ENCODE measurements at places on chromosomes 5 and 9. TPM values are rescaled to one million over a fixed set of nuclear protein-coding genes. Genes with fewer than 3 reads are reported as not detected.

LURAP1L gene
- 7.7 TPM for total RNA-seq

DCAF10 gene
- 13.3 TPM for total RNA-seq

GRCh38 chr5:79617539-79617938 lies 5.3 kb downstream of the TENT2 start:
- no peak for DNase-seq

GZMA gene
- total RNA-seq = 0.75 TPM

DNA sequence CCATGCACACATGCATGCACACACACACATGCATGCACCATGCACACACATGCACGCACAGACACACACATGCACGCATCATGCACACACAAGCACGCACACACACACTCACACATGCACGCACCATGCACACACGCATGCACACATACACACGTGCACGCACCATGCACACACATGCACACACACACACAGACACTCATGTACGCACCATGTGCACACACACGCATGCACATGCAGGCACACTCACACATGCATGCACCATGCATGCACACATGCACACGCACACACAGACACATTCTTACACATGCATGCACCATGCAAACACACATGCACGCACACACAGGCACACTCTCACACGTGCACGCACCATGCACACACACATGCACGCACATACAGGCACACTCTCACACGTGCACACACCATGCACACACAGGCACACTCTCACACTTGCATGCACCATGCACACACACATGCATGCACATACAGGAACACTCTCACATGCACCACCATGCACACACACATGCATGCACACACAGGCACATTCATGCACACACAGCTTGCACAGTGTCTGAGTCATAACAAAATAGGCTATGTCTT lies 117.5 kb downstream of the TENT4A start:
- no peak for DNase-seq

- DNase-seq = no peak
Measured at GRCh38 chr9:79120533-79120932, 451.2 kb upstream of the TLE4 start.

DNA sequence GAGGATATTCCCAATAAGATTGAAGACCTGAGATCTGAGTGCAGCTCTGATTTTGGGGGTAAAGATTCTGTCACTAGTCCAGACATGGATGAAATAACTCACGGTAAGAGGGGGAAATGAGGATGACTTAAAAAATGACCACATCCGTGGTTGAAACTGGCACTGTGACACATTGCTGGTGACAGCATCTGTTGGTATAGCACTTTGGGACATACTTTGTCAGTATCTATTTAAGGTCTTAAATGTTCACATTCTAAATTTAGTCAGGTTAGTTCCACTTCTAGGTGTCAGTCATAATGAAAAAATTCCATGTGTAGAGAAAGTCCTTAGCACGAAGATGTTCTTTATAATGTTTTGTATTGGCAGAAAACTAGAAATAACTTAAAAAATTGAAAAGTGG lies 70.9 kb downstream of the GAPVD1 start:
- DNase-seq = no peak

RABEPK gene
- total RNA-seq = 19.3 TPM

LHX6 gene
- 3.7 TPM for total RNA-seq

- DNase-seq = no peak
Measured at GRCh38 chr9:128022886-128023285, 42.1 kb upstream of the EEIG1 start.

FCHO2 gene
- total RNA-seq = 18.4 TPM

- DNase-seq = no peak
Measured at GRCh38 chr9:9847750-9848149, 765.1 kb downstream of the PTPRD start.

DNA sequence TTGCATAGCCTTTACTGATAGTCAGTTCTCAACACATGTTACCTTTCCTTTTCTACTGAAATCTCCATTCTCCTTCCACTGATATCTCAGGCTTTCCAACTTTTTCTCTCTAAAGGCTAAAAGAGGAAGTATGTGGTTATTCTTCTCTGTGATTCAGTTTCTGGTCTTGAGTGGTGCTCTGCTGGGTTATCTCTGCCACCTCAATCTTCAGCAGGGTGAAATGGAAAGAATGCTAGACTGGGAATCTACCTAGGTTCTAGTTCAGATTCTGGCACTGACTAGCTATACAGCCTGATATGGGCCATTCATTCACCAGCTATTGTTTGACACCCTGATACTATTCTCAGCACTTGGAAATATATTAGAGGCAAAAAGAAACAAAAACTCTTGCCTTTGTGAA lies 124.9 kb upstream of the GRIA1 start:
- DNase-seq = no peak

- DNase-seq = peak; percentile 91
Measured at GRCh38 chr5:172740428-172741205, 30.4 kb downstream of the DUSP1 start.

DNA sequence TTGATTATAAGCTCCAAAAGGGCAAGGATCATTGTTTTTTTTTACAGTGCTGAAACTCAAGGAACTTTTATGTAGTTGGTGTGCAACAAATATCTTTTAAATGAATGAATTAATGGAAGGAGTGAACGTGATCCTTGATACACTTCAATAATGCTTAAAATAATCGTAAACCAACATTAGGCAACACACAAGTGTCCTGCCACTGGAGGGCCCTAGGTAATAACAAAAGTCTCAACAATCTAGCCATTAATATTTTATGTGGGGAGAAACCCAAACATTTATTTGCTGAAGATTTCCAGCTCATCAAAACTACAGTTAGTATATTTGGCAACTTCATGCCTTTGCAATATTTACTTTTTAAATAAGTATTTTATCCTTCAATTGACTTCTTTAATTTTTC lies 309.0 kb upstream of the FBXL7 start:
- peak; percentile 11 for DNase-seq

DNA sequence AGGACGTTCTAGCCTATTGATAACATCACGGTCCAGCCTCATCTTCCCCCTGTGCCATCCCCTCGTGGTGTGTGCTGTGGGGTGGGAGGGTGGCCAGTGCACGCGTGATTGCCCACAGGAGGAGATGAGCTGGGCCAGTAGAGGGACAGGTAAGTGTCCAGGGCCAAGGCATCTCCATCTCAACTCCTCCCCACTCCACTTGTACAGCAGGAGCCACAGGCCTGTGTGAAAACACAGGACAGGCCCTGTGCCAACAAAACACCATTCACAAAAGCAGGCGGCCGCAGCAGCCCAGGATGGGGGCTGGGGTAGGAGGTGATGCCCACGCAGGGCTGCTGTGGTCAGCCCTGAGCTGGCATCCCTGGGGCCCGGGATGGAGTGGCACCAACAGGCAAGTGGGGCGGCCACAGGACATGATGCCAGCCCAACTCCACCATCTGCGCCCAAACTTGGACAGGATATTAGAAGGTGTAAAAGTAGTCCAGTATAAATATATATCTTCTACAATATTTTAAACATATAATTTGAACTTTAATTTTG lies 32.6 kb downstream of the TPPP start:
- no peak for DNase-seq

DNA sequence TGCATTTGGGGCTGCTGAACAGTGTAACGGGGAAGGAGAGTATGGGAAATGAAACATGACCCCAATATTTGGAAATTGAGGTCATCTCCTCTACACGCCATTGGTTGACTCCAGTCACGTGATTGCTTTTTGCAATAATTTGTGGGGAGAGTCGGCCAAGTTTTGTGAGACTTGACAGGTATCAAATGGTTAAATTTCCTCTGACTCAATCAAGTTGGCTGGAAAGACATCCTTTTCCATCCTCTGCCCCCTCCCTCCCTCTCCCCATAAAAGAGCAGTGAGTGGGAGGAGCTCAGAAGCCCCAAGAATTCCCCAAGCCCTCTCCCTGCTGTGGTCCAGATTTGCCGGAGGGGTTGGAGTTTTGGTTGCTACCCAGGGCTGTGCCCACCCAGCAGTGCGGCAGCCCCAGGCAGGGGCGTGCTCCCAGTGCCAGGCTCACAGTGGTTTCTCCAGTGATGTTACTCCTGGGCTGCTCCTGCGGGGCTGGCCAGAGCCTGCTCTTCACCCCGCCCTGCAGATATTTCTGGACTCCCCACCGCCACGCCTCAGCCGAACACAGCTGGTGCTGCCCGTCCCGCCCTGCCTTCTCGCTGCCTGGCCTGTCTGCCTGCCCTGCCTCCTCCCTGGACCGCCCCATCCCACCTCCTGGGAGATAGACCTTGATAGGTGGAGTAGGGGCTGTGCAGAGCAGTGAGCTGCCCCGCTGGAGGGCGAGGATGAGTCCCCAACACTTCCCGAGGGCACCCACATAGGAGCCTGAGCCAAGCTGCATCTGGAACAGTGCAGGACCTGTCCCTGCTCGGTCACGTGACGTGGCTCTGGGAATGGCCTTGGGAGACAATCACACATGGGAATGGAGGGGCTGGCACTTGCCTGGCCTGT lies 3.4 kb downstream of the COL5A1 start:
- peak; percentile 99 for DNase-seq

DNA sequence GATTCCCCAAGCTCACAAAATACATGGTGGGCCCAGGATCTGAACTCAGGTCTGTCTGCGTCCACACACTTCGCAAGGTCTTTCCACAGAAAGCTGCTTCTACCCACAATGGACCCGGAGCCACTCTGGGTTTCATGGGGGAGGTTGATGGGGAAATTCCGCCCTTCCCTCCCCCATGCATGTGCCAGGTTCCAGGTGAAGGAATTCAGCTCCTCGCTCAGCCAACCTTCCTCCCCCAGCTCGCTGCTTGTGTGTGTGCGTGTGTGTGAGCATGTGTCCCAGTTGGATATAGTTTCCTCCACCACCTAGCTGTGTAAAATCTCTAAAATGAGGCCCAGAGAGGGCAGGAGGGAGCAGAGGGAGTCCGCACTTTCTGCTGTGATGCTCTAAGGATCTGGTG lies 1.0 kb downstream of the PTGS1 start:
- no peak for DNase-seq

DND1 gene
- total RNA-seq = 0.31 TPM

DNA sequence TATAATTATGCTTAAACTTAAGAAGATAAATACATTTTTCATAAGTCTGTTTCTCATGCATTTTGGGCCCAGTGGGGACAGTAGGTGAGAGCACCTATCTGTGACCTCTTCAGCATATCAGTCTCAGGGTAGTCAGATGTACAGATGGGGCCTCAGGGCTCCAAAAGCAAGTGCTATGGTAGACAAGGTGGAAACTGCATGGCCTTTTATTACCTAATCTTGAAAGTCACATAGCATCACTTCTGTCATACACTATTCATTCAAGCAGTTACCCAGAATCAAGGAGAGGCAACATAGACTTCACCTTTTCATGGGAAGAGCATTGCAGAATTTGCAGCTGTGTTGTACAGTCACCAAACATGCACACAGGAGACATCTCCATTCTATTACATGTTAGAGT lies 94.8 kb downstream of the SV2C start:
- no peak for DNase-seq

GRCh38 chr5:174832025-174832424 lies 107.6 kb downstream of the MSX2 start:
- DNase-seq = no peak

- no peak for DNase-seq
Measured at GRCh38 chr9:77518688-77519087, 129.4 kb downstream of the GNA14 start.

DMGDH gene
- total RNA-seq = 2.0 TPM

LVRN gene
- 3.3 TPM for total RNA-seq

GRCh38 chr5:1660511-1660910 lies 136.8 kb upstream of the LPCAT1 start:
- no peak for DNase-seq

SDHA gene
- 99.1 TPM for total RNA-seq

GRCh38 chr5:169195601-169196000 lies 105.3 kb downstream of the SLIT3 start:
- no peak for DNase-seq

- no peak for DNase-seq
Measured at GRCh38 chr9:116377179-116377798, 223.7 kb downstream of the PAPPA start.

DNA sequence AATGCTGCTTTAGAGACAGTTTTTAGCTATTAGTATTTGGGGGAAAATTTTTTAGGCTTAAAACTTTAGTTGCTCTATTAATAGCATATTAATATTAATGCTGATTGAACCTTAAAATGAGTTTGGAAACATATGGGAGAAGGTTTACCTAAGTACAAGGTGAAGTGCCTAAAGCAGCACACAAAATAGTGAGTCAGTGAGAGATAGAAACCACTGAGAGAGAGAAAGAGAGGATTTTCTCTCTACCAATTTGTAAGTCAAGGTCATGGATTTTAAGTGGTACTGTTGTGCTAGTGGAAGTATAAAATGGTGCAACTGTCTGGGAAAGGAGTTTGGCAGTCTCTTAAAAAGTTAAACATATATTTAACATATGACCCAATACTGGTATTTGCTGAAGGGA lies 64.9 kb downstream of the MARCHF3 start:
- DNase-seq = no peak

ST8SIA4 gene
- total RNA-seq = 9.3 TPM

CACNA1B gene
- total RNA-seq = 0.18 TPM

DNA sequence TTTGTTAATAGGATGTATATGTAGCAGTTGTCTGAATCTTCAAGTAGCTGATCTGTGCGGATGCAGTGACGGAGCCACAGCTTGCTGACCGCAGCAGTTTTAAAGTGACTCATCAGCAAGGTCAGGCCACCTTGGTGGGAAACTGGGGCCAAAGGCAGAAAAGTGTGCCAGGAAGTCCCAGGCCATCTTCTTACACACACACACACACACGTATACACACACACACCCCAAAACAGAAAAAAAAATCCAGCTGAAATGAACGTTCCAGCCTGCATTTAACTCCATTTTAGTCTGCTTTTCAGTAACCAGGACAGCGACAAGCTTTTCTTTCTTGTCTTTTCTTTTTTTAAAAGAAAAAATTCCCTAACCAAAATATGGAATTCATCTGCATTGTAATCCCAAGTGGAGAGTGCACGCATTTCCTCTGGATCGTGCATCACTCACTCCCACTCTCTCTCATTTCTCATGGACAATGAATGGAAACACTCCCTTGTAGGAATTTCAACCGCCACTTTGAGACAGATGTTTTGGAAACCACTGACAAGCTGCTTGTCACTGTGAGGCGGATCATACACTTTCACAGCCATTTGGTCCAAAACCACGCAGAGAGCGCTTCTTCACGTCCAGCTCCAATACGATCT lies 103.9 kb downstream of the LHFPL2 start:
- DNase-seq = peak; percentile 97

DNA sequence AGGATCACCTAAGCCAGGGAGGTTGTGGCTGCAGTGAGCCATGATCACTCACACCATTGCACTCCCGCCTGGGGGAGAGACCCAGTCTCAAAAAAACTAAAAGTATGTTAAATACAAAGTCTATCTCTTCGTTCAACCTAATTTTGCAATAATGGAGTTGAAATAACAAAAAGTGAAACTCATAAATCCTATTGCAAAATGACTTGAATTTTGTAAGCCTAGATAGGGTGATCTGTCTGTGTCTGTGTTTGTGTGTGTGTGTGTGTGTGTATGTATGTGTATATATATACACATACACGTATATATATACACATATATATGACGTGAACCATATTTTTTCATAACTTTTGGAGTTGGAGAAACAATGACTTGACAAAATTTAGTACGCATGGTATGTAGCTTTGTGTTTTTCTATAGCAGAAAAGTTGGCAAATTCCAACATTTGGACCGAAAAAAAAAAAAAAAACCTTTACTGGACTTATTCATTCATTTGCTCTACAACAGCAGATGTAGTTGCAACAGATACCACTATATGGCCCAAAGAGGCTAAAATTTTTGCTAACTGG lies 76.9 kb upstream of the CDH6 start:
- DNase-seq = no peak

SV2C gene
- under 0.01 TPM for total RNA-seq

GRCh38 chr5:135222171-135222681 lies 176.8 kb downstream of the MACROH2A1 start:
- DNase-seq = no peak

PCDHB5 gene
- total RNA-seq = 3.1 TPM
